ENCODE measurements at places on chromosomes 5 and 9.

DNA sequence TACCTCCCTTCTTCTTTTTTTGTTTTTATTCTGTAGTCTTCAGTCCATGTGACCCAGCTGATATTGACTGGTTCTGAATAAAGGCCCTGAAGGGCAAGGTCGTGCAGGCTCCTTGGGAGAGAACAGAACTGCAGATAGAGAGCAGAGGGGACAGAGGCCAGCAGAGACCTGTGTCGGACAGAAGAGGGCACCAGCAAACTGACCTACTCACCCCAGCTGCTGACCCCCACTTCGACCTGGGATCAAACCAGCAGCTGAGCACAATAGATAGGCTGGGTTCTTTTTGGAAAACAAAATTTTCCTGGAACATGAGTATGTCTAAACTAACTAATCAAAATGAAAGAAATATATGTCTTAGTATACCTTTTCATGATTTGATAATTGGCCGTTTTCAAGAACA is 695.1 kb downstream of the NR2F1-AS1 start:
- no peak for DNase-seq

- DNase-seq = no peak
Observed at GRCh38 chr5:16819522-16820167, 116.4 kb downstream of the MYO10 start.

DNA sequence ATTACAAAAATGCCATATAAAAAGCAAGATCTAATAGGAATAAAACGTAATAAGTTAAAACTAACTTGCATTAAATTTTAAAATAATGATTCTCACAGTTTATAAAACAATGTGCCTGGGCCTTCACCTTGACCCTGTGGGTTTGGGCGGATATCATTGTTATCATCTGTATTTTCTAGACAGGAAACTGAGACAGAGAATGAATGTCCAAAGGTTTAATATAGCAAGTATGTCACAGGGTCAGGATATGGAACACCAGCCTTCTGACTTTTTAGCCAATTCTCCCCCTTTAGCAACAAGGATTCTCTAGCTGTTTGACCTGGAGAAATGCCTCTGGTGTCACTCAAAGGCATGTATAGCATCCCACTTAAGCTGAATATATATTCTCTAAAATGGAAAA is 67.2 kb downstream of the ITGA1 start:
- no peak for DNase-seq

DNA sequence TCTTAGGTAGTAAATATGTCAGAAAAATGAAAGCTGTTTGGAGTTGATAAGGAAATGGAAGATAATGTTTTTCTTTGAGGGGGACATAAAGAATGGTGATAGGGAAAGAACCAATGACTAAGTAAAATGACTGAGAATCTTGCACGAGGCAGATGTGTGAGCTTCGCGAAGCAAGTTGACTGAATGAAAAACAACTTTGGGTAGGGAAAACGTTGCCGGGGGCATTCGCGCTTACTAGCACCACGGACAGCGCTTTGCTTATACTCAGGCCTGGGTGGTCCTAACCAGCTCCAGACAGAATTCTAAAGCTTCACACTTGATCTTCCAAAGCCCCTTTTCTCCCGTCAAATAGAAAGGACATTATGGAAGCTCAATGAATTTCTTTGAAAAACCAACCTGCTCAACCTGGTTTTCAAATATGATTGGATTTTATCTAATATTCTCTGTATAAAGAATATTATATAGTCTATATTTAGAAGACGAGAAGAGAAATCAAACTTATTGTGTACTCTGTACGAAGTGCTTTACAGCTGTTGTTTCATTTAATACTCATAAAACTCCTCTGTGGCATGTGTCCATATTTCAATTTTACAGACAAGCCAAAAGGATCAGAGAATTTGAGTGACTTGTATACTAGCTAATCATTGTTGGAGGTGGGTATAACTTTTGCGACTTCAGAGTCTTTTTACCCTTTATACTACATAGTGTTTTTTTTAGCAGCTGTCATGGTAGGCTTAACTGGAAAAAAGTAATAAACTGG is 1.9 kb upstream of the CDKN2B start:
- no peak for DNase-seq

DNA sequence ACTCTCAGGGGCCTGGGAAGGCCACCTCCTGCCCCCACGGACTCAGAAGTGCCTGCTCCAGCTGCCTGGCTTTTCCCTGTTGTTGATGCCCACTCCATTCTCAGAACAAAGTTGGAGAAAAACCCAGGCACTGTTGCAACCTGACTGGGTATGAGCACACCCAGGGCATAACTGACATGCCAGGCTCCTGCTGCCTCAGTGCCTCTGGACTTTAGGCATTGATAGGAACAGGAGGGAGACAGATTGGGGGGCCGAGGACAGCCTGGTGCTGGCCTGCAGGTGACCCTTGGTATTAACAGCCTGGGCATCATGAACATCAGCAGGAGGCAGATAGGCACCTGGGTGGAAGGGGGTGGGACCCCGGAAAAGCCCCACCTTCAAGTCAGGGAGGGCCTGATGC is 685.9 kb upstream of the CDH10 start:
- no peak for DNase-seq

DNA sequence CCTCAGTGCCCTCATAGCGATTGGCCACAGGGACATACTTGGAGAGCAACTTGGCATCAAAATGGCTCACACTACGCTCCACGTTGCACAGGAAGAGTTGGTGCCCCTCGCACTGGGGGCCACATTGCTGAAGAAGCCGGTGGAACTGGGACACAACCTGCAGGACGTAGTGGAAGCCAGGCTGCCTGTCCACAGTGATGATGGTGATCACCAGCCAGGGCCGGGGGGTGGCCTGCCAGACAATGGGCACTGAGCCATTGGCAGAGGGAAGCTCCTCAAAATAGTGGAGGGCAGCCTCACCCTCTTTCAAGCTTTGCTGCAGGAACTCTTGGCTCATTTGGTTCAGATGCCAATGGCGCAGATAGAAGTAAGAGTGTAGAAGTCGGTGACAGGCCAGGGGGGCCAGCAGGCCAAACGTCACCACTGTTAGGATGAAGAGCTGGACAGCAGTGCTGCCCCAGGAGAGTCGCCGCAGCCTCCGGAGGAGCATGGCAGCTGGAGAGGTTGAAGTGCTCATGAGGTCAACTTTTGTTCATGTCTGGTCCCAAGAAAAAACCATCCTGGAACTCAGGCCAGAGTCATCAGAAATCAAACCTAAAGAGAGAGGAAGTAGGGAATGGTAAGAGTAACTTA is 41.1 kb upstream of the ALDOB start:
- DNase-seq = no peak

- DNase-seq = no peak
Observed at GRCh38 chr9:87517732-87518131, 20.1 kb downstream of the DAPK1 start.

- DNase-seq = no peak
Observed at GRCh38 chr5:124665035-124665434, 81.4 kb downstream of the ZNF608 start.

DNA sequence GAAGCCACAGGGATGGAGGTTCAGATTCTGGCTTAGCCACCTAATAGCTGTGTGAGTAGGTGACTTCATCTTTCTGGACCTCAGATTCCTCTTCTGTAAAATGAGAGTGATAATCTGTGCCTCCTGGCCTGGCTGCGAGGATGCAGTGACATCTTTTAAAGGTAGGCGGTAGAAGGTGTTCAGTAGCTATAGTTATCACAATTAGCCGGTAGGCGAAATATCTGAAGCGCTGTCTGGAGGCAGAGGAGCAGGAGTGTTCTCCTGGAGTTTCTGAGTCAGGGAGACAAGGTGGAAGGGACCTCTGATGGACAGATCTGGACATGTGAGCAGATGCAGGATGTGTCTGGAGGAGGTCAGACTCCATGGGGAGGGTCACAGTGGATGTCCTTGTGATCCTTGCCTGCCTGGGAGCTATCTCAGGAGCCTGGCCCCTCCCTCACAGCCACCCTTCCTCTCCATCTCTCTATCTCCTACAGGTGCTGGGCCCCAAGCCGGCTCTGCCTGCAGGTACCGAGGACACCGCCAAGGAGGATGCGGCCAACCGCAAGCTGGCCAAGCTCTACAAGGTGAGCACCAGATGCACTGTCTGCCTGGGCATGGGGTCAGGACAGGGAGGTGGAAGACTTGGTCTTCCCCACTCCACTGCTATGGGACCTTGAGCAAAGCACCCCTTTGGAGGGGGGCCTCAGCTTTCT is 45.6 kb downstream of the GSN start:
- DNase-seq = no peak

- no peak for DNase-seq
Observed at GRCh38 chr9:20702570-20702969, 18.5 kb downstream of the FOCAD start.

DNA sequence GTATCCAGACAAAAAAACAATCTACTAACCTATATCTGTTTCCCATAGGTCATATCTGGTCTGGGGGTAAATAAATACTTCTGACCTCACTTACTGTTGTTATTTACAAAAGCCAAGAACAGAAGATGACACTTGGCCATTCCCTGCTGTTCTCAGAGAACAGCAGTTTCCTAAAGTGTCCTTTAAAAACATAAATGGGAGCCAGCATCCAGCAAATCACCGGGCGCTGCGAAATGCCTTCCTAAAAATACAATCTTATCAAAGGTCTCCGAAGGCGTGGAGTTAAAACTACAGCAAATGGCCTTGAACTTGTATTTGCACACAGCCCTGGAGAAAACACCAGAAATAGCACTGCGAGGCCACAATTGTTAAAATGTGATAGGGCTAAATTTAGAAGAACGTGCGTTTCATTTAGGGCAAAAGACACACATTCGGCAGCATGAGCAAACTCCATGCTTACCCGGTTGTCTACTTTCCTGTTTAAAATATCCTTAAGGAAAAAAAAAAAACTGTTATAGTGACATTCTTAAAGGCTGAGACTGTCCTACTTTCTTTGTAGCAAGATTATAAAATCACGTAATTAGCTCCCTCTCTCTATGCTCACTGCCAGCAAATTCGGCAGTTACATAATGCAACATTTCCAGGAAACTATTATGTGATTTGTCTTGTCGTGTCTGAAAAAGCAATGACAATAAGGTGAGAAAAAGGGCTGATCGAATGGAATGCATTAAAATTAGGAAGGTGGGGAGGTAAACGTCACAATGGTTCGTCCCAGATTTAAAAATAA is 1.5 kb downstream of the NFIL3 start:
- no peak for DNase-seq

DNA sequence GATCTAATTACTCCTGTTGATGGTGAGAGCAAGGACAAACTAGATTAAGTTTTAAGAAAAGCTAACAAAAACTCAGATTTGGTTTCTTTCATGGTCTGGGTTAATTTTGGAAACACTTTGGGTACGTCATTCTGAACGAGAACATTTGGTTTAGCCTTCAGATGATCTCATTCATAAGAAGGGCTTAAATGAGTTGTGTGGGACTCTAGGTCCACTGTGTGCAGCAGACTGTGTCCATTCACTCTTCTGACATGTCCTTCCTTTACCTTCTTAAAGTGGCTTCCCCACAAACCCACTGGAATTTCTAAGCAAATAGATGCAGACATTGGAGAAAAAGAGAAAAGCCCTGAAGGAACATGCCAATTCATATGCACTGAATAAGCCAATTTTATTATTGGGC is 96.8 kb downstream of the FBXO4 start:
- no peak for DNase-seq

DNA sequence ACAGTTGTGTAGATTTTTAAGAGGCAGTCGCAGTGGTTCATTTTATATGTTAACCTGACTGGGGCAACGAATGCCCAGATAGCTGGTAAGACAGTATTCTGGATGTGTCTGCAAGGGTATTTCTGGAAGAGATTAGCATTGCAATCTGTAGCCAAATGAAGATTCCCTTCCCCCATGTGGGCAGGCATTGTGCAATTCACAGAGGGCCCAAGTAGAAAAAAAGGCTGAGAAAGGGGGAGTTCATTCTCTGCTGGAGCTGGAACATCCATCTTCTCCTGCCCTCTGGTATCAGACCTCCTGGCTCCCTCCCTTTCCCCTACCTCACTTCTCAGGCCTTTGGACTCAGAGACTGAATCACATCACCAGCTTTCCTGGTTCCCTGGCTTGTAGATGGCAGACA is 70.6 kb downstream of the TENT4A start:
- no peak for DNase-seq

DNA sequence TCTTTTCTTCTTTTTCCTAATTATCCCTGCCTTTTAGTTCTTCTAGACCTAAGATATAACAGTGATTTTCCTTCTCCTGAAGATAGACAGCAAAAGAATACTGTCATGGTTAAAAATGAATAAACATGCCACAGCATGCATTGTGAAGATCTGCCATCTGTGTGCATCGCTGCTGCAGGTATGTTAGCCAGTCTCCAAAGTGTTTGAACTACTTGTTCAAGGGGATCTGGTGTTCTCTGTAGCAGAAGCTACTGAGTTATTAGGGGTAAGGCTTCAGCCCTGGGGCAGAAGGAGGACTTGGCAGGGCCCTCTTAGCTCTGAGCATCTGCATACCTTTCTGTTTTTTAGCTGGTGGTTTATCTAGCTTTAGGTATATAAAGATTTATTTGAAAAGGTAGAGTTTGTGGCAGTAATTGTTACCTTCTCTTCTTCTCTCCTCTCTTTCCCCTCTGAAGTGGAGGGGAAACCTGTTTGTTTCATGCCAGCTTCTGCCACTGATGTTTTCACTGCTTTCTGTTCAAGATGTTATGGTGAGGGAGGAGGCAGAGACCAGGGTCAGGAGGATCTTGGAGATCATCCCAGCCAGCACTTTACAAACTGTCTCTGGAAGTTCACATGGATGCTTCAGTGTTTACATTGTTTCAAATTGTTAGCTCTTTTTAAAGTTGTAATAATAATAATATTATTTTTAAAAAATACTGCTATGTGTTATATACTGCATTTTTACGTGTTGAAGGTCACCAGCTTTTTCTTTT is 25.2 kb downstream of the GALNT10 start:
- DNase-seq = no peak

DNA sequence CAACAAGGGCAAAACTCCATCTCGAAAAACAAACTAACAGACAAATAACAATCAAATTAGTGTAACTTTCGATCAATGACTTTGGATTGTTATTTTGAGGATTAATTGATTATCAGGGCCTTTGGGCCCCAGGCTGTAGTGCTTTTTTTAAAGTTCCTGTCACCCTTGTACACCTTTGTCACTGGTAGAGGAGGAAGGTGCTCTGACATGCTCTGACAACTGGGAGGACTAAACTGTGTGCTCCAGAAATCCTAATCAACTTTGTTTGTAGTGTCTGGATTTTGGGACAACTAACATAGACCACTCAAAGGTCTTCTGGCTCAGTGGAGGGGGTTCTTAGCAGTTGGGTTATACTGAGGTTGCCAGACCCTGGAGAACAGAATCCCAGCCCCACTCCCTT is 1.8 kb downstream of the TXN start:
- no peak for DNase-seq

- no peak for DNase-seq
Observed at GRCh38 chr5:151717416-151717815, 30.7 kb upstream of the SPARC start.

DNA sequence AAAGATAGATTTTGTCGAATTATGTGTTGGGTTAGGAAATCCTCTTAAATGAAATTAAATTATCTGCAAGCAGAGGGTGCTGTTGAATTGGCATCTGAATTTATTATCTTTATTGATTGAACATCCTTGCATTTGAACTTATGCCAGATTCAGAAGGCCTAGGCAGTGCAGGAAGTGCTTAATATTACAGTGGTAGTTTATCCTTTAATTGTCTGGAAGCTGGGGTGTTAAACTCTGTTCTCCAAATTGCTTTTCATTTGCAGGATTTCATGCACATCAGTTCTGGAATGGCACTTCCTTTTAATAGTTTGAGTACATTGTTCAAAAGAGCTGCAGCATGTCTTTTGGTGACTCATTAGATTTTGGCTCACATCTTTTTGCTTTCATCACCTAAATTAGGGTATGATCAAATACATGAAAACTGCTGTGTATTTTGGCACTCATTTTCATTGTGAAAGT is 186.3 kb downstream of the KDM4C start:
- DNase-seq = no peak

- DNase-seq = no peak
Observed at GRCh38 chr5:138725153-138725817, 27.9 kb upstream of the CTNNA1 start.

All from SHP77 treated with DMSO at 0.1 percent for 48 hours (cell line).